Tibial nerve (tissue), 4 donors: ENCODE measurements at places on chromosomes 1 and 21. TPM values are rescaled to one million over a fixed set of nuclear protein-coding genes. Genes with fewer than 3 reads are reported as not detected.

DCDC2B gene
- not detected for total RNA-seq

KIRREL1 gene
- 53.8 TPM for total RNA-seq

MASP2 gene
- not detected for total RNA-seq

DNA sequence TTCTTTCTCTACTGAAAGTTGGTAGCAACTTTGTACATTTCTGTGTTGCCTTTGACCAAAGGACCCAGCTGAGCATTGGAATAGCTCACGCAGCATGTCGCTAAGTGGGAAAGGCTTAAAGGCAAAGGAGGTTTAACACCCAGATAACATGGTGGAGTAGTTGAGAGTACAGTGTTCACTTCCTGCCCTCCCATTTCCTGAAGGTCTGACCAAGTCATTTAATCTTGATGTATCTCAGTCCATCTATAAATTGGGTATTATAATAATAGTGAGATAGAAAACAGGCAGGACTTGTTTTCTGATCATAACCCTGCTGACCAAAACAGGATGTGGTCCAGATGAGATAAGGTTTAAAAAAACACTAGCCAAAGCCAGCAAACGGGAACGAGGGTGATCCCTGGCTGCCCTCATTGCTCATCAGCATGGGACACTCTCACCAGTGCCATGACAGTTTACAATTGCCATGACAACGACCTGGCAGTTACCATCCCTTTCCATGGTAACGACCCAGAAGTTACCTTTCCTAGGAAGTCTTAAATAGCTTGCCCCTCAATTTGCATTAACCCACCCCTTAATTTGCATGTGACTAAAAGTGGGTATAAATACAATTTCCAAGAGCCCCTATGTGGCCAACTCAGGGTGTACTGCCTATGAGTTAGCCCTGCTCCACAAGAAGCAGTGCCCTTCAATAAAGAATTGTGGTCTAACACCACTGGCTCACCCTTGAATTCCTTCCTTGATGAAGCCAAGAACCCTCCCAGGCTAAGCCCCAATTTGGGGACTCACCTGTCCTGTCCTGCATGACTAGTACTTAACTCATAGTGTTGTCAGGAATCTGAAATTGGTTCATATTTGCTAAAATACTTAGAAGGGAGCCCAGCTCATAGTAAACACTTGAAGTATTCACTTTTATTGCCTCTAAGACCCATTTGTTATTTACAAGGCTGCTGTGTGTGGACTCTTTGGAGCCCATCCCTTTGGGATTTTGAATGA, 28.4 kb upstream of the FHAD1 start:
- no peak for DNase-seq

KCNJ9 gene
- not detected for total RNA-seq

DNA sequence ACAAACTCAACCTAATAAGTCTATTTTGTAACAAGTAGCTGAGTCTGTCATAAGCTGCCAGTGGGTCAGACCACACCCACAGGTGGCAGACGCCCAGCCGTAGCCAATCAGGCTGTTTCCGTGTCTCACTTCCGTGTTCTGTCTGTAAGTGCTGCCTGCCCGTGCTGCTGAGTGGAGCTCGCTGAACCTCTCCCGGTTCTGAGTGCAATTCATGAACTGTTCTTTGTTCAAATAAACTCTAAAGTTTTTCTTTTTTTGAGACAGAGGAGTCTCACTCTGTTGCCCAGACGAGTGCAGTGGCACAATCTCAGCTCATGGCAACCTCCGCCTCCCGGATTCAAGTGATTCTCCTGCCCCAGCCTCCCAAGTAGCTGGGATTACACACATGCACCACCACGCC, 25.1 kb downstream of the POFUT2 start:
- DNase-seq: peak; percentile 11

DNA sequence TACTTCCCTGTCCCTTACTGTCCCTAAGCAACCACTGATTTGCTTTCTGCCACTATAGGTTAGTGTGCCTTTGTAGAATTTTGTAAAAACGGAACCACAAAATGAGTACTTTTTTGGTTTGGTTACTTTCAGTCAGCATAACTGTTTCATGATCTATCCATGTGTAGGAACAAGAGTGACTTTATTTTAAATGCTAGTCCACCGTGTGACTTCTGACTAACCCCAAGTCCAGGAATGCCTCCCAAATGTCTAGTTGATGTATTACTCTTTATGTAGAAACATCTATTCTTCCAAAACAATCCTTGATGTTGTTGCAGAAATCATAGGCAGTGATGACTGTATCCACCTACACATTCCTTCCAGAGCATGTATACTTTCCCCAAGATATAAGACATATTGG, 21.3 kb downstream of the ATPAF1 start:
- no peak for DNase-seq

ITGB2 gene
- total RNA-seq: 43.5 TPM
